Naive thymus-derived CD4-positive, alpha-beta T cell (primary cell): ENCODE measurements at places on chromosomes 13 and 19.
A peak's percentile ranks its signal among the peaks of the same experiment; 100 is the strongest.

DNA sequence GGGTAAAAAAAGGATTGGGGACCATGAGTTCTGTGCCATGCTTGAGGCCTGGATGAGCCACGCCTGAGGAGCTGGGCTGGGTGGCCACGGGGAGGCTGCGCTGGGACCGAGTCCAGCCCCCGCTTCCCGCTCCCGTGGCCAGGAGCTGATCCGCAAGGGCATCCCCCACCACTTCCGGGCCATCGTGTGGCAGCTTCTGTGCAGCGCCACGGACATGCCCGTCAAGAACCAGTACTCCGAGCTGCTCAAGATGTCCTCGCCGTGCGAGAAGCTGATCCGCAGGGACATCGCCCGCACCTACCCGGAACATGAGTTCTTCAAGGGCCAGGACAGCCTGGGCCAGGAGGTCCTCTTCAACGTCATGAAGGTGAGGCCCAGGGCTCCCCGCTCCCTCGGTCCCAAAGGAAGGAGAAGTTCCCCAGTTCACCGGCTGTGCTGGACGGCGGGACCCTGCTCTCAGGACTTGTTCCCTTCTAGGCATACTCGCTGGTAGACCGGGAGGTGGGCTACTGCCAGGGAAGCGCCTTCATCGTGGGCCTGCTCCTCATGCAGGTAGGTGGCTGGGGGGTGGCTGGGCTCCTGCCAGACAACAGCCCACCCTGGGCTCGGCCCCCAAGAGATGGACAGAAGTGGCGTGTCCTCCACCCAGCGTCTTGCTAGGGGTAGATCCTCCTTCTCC is 18.9 kb downstream of the EVI5L start:
- H3K4me1 ChIP-seq: peaks cover 7% of the 10 kb centered on the region
- no peak overlapping the region for H3K4me3 ChIP-seq
- no peak overlapping the region for H3K27ac ChIP-seq
- no peak for DNase-seq

DNA sequence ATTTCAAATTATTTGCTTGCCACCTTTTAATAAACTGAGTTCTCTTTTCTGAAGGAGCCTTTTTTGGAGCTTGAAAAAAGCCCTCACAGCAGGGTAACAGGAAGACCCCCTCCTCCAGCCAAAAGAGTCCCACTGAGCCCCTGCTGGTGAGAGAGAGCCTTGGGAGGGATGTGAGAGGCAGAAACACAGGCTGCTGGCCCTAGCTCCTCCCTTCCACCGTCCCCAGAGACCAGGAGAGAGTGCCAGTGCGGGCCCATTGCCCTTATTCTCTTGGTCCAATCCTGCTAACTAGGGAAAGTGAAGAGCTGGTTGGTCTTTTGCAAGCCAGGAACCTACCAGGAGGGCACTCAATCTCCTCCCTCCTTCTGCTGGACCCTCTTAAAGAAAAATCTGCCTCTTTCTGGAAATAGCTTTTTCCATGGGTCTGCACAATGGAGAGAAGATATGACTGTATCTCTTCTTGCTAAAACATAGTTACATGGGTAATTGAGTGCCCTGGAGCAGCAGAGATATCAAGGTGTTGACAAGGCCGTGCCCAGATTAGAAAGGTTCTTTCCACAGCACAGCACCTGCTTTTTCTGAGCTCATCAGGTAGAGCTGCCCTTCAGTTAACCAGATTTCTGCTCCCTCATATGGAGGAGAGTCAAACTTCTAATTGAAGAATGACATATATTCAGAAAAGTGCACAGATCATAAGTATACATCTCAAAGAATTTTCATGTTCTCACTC is 113.9 kb downstream of the LRCH1 start:
- H3K36me3 ChIP-seq: no peaks in the 10 kb centered on the region
- no peaks in the 10 kb centered on the region for H3K27me3 ChIP-seq
- DNase-seq: peak; percentile 22
- peak overlapping the region; percentile 53 for H3K27ac ChIP-seq
- H3K4me3 ChIP-seq: peak overlapping the region; percentile 13

GRCh38 chr13:36513266-36513665 is 81.0 kb downstream of the CCNA1 start:
- no peaks in the 10 kb centered on the region for H3K36me3 ChIP-seq
- H3K27ac ChIP-seq: no peak overlapping the region
- H3K4me1 ChIP-seq: no peaks in the 10 kb centered on the region
- DNase-seq: no peak
- no peaks in the 10 kb centered on the region for H3K27me3 ChIP-seq
- H3K4me3 ChIP-seq: no peak overlapping the region

DNA sequence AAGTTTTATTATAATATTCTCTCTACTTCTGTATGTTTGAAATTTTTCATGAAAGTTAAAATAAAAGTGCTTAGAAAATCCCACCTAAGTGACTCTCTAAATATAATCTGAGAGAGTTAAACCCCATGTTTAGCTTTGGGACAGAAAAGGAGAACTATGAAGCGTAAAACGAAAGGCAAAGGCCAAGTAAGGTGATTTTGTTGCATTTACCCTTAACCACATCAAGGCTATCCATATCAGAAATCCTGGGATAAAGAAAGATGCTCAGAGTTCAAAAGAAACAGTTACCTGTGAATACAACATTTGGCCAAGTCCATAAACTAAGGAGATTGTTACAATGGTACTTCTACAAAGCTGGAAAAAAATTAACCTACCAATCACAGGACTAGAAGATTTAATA is 31.3 kb downstream of the UBL3 start:
- H3K4me3 ChIP-seq: no peak overlapping the region
- H3K36me3 ChIP-seq: no peaks in the 10 kb centered on the region
- H3K27me3 ChIP-seq: no peaks in the 10 kb centered on the region
- no peak for DNase-seq
- peaks cover 12% of the 10 kb centered on the region for H3K4me1 ChIP-seq

DNA sequence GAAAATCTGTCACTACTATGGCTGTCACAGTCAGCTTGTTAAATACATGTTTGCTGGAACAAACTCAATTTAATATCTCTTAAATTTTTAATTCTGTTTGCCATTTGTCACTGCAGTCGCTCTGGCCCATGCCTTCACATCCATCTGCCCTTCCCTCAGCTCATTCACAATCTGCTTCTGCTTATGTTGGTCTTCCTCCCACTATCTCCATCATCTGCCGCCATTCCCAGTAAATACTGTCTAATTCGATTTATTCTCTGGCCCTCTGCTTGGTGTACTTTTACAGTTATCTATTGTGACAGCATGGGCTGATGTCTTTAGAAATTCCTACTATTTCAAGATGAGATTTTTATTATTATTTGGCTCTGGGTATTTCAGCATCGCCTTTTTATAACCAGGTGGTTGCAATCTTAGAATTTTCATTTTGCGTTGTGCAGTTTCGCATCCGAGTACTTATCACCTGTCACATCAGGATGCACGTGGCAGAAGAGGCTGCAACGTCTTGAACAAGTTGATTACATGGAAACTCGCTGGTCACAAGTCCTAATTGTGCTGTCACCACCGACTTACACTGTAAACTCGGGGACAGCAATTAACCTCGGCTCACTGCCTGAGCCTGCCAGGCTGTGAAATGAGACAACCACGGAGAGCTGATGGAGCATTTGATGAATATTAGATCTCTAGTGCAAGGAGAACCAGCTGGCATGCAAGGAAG is 158.4 kb downstream of the MYO16 start:
- DNase-seq: no peak
- H3K4me3 ChIP-seq: no peak overlapping the region
- no peaks in the 10 kb centered on the region for H3K36me3 ChIP-seq
- no peak overlapping the region for H3K27ac ChIP-seq

- no peak overlapping the region for H3K4me3 ChIP-seq
- no peak overlapping the region for H3K27ac ChIP-seq
- no peak for DNase-seq
- no peaks in the 10 kb centered on the region for H3K27me3 ChIP-seq
- no peaks in the 10 kb centered on the region for H3K4me1 ChIP-seq
- no peaks in the 10 kb centered on the region for H3K36me3 ChIP-seq
Observed at GRCh38 chr13:97948041-97948440, 5.4 kb upstream of the IPO5 start.

DNA sequence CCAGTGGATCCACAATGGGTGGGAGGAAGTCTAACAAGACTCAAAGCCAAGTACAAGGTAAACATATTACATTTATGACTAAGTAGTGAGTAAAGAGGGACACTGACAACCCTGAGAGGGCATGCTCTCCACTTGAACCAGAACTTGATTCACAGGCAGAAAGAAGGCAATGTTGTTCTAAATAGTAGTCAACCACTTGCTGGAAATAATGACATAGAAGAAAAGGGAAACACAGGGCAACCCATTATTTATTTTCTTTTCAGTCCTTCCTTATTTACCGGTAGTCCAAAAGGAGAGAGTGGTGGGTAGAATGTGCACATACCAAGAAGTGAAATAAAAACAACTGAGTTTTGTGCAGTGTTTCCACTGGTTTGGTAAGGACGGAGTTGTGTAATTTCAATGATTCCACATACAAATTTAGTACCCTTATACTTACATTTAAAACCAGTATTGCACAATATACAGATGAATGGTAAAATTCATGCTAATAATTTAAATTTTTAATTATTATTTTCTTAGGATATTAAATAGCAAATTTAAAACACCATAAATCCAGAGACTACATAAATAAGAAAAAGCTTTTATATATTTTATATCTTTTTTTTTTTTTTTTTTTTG is 65.9 kb downstream of the ENOX1 start:
- no peak for DNase-seq
- no peaks in the 10 kb centered on the region for H3K36me3 ChIP-seq
- H3K27me3 ChIP-seq: no peaks in the 10 kb centered on the region
- no peak overlapping the region for H3K4me3 ChIP-seq
- H3K27ac ChIP-seq: no peak overlapping the region

- peaks cover 10% of the 10 kb centered on the region for H3K4me1 ChIP-seq
- H3K27ac ChIP-seq: no peak overlapping the region
- DNase-seq: no peak
- H3K27me3 ChIP-seq: no peaks in the 10 kb centered on the region
- H3K36me3 ChIP-seq: no peaks in the 10 kb centered on the region
Observed at GRCh38 chr13:112888238-112889111, 80.5 kb upstream of the MCF2L start.

- no peak overlapping the region for H3K4me3 ChIP-seq
- no peaks in the 10 kb centered on the region for H3K27me3 ChIP-seq
- no peaks in the 10 kb centered on the region for H3K36me3 ChIP-seq
- no peak for DNase-seq
- no peak overlapping the region for H3K27ac ChIP-seq
Observed at GRCh38 chr13:31765138-31765785, 25.9 kb downstream of the RXFP2 start.

DNA sequence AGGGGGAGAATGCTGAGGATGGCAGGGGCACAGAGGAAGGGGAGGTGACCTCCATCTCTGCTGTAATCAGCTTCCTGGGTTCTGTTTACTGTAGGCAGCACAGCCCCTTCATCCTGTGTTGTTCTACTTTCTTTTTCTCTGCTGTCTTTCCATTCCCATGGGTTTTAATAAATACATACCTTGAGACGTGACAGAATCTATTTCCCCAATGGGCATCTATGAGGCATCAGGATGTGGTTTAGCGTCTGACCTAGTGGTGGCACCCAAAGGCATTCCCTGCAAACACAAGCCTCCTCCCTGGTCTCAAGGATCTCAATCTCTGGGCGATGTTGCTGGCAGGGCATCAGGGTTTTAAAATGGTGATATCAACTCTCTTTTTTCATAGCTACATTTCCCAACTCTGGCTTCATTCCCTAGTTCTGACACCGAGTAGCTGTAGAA is 60.8 kb downstream of the ALOX5AP start:
- no peaks in the 10 kb centered on the region for H3K4me1 ChIP-seq
- DNase-seq: no peak
- H3K27ac ChIP-seq: no peak overlapping the region

- H3K4me1 ChIP-seq: peaks cover 15% of the 10 kb centered on the region
- no peaks in the 10 kb centered on the region for H3K27me3 ChIP-seq
- no peak overlapping the region for H3K4me3 ChIP-seq
Observed at GRCh38 chr19:55113570-55114039, 3.8 kb downstream of the PPP1R12C start.

DNA sequence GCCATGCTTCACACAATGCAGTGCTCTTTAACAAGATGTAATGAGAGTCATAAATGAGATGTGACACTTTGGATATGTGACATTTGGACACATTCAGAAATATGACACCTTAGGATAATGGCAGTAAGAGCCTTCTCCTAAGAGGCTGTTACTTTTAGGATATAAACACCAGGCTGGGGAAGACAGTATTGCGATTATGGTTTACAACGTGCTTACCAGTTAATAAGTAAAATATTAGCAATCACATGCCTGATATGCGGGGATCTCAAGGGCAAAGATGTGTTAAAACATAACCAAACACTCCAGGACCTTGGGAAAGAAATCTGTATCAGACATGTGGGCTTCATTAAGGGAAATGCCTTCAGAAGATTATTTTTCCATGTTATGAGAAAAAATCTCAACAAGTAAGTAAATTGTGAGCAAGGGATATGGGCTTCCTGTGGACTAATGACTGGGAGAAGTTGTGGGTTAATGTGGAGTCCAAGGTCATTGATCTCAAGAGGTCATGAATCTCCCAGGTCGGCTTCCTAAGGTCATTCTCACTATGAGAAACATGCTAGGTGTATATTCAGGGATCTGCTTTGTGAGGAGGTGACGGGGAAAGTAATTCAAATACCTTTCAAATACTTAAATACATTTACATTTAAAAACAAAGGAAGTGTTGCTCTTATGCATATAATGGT is 105.3 kb downstream of the STARD13 start:
- H3K27ac ChIP-seq: no peak overlapping the region
- H3K27me3 ChIP-seq: no peaks in the 10 kb centered on the region
- no peaks in the 10 kb centered on the region for H3K36me3 ChIP-seq
- no peak overlapping the region for H3K4me3 ChIP-seq
- DNase-seq: no peak

DNA sequence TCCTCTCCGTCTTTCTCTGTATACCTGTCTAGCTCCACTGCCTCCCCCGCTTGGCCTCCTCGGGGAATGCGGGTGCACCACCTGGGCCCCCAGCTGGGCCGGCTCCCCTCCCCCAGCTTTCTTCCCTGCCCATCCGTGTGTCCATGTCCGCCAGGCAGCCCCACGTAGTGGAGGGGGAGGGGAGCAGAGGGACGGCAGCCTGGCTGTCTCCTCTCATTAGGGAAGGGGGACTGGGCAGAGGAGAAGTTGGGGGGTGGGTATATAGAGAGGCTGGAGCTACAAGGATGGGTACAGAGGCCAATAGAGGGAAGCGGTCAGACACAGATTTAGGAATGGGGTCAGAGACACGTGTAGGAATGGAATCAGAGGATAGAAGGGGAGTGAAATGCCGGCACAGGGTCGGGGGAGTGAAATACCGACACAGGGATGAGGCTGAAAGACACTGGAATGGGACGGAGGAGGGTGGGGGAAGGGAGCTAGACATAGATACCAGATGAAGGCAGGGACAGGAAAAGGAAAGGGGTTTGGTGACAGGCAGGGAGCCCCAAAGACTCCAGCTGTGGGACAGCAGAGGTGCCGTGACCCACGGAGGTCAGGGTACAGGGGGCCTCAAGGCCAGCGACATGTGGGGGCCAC is 2.8 kb downstream of the NECTIN2 start:
- no peak overlapping the region for H3K4me3 ChIP-seq
- DNase-seq: no peak
- no peak overlapping the region for H3K27ac ChIP-seq
- no peaks in the 10 kb centered on the region for H3K36me3 ChIP-seq
- peaks cover 5% of the 10 kb centered on the region for H3K27me3 ChIP-seq

GRCh38 chr13:72295153-72295552 is 428.1 kb upstream of the DACH1 start:
- H3K27me3 ChIP-seq: no peaks in the 10 kb centered on the region
- no peak for DNase-seq
- H3K4me1 ChIP-seq: no peaks in the 10 kb centered on the region
- H3K27ac ChIP-seq: no peak overlapping the region
